ENCODE measurements at places on chromosomes 7 and 10.
A peak's percentile ranks its signal among the peaks of the same experiment; 100 is the strongest.

DNA sequence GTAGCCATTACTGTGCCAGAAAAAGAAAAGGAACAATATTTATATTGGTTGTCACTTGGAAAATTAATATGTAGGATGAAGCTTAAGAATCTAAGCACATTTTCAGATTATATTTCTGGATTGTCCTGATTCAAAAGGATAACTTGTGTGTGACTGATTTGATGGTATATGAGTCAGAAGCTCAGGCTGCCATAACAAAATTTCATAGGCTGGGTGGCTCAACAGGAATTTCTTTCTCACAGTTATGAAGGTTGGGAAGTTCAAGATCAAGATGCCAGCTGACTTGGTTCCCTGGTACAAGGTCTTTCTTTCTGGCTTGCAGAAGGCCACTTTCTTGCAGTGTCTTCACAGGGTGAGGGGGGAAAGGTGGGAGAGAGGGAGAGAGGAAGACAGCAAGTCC, 108.5 kb downstream of the ST7 start:
- peak; percentile 32 for DNase-seq

DNA sequence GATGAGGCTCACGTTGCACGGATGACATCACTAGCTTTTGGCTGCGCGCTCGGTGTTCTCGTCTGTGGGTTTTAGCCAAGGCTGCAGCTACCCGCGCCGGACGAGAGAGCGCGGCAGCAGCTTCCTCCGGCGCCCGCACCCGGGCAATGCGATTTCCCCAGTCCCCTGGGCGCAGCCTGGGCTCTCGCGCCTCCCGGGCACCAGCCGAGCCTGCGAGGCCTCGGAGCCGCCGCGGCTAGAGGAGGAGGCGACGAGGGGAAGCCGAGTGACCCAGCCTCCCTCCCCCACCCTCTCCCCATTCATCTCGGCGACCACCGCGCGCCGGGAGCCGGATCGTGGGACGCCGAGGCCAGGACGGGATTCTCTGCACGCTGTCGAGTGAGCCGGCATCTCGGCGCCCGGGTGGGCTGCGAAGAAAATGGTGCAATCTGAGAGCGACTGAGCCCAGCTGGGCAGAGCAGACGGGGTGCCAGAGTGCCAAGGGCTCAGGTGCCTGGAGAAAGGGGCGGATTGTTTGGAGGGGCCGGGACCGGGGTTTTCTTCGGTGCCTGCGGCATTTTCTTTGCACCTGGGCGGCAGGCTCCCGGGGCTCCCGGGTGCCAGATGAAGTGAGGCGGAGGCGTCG, 1.2 kb upstream of the TMEM178B start:
- DNase-seq = peak; percentile 69

DNA sequence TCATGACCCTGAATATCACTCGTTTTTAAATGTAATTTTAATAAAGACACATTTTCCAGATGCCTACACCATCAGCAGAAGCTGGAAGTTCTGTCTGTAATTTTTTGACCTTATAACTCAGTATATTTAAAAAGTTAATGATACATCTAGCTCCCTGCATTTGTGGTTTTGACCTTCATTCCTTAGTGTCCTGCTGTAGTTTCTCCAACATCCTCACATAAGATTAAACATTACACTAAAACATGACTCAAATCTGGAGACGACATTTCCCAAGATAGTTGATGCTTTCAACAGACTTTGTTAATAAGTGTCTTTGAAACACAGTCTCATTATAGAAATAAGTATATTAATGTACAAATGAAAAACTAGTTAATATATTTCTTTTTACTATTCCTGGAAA, 363.1 kb downstream of the POM121L12 start:
- DNase-seq = no peak

DNA sequence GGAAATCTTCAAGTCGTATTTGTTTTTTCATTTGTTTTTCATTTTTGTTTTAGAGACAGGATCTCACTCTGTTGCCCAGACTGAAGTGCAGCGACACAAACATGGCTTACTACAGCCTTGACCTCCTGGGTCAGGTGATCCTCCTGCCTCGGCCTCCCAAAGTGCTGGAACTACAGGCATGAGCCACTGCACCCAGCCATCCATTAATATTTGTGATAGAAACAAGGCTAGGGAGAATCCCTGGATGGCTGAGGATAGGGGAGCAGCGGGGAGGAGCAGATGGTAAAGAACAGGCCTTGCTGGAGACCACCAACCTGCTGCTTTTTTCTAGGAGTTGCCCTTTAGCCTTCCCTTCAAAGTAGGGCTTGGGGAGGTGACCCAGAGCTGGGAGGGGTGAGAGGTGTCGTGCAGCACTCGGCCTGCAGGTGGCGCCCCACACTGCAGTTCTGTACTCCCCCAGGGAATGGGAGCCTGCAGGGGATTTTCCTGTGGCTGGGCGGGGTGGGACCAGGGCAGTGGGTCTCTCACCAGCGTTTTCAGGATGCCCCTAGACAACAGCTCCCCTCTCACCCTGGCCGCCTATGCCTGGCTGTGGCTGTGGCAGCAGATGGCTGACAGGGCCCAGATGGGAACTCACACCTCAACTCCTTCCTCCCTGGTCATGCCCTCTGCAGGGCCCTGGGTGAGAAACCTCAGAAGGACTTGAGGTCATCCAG, 12.6 kb upstream of the CDH23 start:
- no peak for DNase-seq

DNA sequence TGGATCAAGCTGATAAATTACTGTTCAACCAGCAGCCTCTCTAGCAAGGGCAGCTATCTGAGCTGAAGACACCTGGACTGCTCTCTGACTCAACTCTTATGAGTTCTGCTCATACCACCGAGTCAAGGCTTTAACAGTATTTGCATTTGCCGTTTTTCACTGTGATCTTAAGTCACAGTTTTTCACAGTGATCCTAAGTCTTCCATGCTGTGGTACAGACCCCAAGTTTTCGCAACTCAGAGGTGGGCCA, 31.3 kb downstream of the PIP4K2A start:
- DNase-seq = no peak

DNA sequence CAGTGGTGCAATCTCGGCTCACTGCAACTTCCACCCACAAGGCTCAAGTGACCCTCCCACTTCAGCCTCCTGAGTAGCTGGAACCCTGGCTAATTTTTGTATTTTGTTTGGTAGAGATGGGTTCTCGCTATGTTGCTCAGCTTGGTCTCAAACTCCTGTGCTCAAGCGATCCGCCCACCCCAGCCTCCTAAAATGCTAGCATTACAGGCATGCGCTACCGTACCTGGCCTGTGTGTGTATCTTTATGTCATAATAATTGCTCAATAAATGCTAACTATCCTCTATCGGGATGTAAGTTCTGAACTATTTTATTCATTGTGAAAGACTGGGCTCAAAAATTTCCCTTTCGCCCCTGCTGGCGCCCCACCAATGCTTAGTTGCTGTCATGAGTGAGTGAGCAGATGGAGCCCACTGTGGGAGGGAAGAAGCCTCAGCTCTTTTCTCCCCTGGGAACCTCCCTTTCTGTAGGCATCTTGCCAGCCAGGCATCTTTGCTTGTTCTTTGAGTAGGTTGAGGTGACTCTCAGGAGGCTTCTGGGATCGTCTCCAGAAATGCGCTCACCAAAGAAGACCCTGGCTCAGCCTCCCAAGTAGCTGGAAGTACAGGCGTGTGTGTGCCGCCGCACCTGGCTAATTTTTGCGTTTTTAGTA, 38.3 kb downstream of the CAMK1D start:
- no peak for DNase-seq

GRCh38 chr7:94174375-94174774, 170.2 kb upstream of the BET1 start:
- DNase-seq = no peak

DNA sequence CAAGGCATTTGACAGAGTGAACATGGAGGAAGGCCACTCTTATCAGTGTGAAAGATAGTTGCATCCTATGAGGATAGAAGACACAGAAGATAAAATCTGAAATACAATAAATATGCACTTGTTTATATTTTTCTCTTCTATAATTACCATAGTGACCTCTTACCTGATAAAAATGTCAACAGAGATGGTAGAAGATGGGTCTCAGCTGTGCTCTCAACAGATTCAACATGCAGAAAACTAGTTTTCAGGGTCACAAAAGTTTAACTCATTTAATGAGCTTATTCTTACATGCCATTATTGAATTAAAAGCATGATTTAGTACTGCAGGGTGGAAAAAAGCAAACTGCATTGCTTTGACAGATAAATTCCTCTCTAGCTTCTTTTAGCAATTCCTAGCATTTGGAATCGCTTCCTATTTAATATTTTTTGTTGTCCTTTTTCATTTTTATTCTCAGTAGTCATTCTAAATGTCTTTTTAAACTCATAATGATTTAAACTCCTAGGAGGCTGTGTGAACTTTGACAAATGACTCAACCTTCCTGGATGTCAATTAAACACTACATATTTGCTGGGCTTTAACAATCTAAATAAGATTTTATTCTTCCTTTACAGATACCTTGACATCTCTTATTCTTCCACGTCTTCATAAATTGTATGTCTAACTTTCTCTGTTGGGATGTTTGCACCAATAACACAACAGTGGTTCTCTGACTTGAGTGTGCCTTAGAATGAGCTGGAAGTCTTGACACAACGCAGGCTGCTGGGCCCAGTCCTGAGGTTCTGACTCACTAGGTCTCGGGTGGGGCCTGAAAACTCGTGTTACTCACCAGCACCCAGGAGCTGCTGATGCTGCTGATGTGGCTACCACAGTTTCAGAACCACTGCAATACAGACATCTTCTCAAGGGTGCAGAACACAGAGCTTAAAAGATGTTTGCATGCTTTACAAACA, 565.5 kb upstream of the IGFBP3 start:
- peak; percentile 87 for DNase-seq

DNA sequence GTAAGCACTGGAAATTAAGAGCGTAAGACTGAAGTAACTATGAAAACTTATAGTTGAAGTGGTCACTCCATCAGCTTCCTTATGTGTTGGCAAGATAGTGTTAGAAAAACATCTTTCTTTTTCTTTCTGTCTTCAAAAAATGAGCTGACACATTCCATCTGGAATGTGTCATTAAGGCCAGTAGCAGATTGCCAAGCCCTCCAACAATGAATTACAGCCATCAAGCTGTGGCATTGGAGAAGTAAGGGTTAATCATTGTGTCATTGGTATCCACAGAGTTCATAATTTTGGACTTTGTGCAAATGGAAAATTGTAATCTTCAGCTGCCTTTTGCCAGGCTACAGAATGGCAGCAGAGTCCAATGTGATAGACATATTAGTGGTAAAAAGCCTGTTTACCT, 926.3 kb downstream of the NRG3 start:
- DNase-seq = no peak

GRCh38 chr7:155965010-155965409, 152.7 kb upstream of the SHH start:
- DNase-seq = no peak

DNA sequence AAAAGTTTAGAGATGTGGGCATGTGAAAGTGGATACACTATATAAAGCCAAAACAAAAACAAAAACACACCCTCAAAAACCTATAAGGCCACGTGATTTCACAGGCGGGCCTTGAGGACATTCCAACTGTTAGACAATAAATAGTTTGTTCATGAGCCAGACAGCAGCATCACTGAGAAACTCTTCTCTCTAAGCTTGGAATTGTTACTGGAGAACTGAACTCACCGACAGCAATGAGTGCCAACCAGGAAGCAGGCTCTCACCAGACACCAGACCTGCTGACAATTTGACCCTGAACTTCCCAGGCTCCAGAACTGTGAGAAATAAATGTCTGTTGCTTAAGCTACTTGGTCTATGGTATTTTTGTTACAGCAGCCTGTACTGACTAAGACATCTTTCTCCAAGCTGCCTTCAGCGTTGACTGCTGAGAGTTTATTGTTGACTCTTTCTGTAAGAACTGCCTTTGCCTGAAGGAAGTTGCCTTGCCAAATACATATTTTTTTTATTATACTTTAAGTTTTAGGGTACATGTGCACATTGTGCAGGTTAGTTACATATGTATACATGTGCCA, 107.5 kb downstream of the EPDR1 start:
- no peak for DNase-seq

GRCh38 chr7:22291977-22292376, 65.0 kb downstream of the RAPGEF5 start:
- DNase-seq = no peak

DNA sequence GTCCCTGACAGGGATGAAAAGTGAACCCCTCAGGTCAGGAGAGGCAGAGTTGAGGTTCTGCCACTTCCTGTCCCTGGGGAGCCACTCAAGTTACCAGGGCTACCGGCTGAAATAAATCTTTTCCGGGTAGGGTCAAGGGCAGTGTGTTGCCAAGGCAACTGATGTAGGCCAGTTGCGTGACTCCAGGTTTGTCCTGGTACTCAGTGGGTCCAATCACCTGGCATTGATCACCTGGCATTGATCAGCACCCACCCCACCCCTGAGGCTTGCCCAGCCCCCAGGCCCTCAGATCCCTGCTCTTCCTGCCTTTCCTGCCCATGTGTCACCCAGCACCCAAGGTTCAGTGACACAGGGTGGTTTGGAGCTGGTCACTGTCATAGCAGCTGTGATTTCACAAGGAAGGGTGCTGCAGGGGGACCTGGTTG, 5.9 kb downstream of the SAP25 start:
- DNase-seq = no peak

GRCh38 chr7:6623589-6624245, 8.3 kb downstream of the ZNF853 start:
- DNase-seq = no peak

DNA sequence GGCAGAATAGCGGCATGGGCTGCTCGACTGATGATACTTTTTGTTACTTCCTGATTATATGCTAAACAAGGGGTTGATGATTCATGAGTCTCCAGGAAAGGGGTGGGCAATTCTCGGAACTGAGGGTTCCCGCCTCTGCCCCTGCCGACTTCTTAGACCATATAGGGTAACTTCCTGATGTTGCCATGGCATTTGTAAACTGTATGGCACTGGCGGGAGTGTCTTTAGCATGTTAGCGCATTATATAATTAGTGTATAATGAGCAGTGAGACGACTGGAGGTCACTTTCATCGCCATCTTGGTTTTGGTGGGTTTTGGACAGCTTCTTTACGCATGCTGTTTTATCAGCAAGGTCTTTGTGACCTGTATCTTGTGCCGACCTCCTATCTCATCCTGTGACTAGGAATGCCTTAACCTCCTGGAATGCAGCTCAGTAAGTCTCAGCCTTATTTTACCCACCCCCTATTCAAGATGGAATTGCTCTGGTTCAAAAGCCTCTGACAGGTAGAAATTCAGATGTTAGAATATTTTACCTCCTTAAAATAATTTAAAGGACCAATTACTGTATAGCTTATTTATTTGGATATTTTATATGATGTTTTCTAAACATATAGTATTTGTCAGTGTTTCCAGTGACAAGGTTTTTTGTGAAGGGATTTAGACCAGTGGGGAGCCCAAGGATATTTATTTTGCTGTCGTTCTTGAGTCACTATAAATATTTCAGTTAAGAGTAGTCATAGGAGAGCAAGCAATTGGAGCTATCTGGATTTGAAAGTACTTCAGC, 90.1 kb upstream of the PIK3CG start:
- peak; percentile 41 for DNase-seq
